Caco-2 (cell line): ENCODE measurements at places on chromosomes 6 and 20.
A peak's percentile ranks its signal among the peaks of the same experiment; 100 is the strongest.

GRCh38 chr6:39077882-39078594 lies 29.5 kb downstream of the GLP1R start:
- no peak for DNase-seq

- no peak for DNase-seq
Observed at GRCh38 chr6:109466212-109466923, 10.8 kb upstream of the MICAL1 start.

DNA sequence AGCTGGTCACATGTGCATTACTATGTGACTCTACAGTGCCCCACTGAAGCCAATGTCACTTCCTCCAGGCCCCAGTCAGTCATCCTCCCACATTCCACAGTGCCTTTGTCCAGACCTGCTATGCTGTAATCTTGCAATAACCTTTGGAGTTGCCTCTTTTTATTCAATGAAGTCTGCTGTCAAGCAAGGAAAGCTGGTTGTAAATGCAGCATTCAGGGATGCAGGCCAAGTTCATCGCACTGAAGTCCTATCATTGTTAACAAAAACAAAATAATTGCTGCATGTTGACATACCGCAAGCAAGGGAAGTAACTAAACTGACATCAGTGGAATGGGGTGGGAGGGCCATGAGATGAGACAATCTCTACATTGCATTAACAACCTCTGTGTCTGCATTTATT lies 131.2 kb upstream of the CDYL start:
- DNase-seq, result peak; percentile 76

DNA sequence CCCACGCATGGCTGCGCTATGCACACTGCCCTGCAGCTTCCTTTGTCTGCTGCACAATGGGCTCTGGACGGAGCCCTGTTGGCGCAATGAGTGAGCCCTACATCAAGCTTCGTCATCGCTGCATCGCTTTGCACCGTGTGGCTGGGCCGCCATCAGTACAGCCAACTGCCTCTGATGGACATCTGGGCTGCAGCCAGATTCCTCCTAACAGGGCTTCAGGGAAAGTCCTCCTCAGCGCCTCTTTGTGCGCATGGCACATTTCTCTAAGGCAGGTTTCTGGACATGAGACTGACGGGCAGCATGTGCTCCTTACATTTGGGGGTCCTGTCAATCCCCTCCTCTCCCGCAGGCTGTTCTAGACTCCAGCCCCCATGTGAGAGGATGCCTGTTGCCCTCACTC lies 29.7 kb upstream of the ANGPT4 start:
- DNase-seq, result no peak

- no peak for DNase-seq
Observed at GRCh38 chr6:4896401-4896800, 107.4 kb downstream of the RPP40 start.

DNA sequence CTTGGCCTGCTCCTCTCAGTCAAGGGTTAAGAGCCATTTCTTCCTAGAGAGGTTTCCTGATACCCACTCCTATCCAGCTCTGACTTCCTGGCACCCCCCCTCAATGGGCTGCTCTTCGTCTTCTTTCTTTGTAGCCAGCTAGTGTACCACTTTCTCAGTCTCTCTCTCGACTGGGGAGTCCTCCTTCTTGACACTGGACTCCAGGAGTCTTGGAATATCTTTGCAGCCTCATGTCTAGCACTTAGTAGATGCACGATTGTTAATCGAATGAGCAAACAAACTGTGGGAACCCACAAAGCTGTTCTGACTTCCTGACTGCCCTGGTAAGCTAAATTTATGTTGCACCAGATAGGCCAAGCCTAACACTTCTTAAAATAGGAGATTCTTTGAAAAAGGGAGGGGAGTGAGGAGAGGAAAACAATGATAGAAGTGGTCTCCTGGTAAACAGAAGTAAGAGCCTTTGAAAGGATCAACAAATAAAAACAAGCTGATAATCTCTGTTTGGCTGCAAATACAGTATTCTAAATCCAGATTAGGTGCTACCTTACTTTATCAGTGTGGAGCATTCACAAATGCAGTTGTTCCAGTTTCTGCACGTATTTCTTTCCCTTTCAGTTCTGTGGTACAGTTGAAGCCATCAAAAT lies 160.1 kb upstream of the CITED2 start:
- no peak for DNase-seq

DNA sequence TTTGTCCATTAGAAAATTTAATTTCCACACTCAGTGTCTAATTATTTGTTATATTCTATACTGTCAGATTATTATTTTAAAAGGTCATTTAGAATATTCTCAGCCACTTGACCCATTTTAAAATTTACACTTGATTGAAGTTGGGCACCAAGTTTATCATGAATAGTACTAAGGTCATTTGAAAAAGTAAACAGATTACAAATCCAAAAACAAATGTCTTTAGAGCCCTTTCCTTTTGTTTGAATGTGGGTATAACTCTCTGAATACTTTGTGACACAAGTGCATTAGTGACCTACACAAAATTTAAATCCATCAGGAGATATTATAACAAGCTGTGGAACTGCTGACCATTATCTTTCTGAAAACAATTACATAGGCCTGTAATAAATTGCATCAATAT lies 11.3 kb downstream of the HIVEP2 start:
- no peak for DNase-seq

- DNase-seq, result no peak
Observed at GRCh38 chr6:39835821-39836295, 43.7 kb downstream of the DAAM2 start.

DNA sequence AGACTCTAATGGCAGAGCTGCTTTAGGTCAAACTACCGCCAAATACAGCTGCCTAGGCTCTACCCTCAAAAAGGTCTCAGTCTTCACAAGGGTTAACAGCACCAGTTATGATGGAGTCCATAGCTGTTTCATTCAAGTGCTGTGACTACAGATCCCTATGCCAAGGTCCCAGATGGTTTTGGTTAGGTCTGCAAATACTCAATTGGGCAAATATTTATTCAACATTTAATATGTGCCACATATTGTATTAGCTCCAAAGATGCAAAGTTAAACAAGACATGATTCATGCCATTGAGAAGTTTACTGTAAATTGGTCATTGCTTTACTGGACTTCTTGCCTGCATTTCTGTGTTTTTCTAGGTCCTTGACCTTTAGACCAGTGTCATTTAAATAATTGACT lies 55.8 kb upstream of the TFAP2D start:
- DNase-seq, result no peak

- DNase-seq, result no peak
Observed at GRCh38 chr6:29294499-29294914, 7.0 kb upstream of the OR14J1 start.

GRCh38 chr6:68911334-68911733 lies 276.3 kb downstream of the ADGRB3 start:
- no peak for DNase-seq

GRCh38 chr6:139882234-139882633 lies 507.8 kb upstream of the CITED2 start:
- no peak for DNase-seq

GRCh38 chr6:74415056-74415455 lies 719.1 kb downstream of the CD109 start:
- DNase-seq, result no peak

- no peak for DNase-seq
Observed at GRCh38 chr6:148738946-148739821, 7.6 kb upstream of the UST start.

DNA sequence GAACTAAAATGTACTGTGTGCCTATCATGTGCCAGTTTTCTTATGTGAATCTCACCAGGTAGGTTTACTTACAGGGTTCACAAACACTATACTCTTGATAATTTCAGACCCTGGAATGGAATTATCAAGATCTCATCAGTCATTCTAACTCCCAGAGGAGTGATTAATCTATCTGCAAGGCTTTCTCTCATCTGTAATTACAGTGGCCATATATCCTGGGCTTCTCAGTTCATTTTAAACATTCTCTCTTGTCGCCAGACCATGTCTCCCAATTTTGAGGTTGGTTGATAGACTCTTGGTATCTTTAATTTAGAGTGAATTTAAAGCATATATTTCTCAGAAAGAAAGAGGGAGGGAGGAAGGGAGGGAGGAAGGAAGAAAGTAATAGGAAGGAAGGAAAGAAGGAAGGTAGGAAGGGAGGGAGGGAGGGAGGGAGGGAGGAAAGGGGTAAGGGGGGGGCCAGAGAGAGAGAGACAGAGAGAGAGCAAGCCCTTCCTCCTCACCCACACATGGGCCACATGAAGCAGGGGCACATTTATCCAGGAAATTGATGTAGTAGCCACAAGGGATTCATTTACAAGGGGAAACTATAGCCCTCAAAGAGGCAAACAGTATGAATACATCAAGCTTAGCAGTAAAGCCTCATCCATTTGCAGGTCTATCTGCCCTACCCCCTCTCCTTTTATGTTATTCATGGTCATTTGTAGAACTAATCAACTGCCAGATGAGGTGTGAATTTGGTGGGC lies 25.8 kb upstream of the NRSN1 start:
- no peak for DNase-seq
